HFFc6 (cell line): ENCODE measurements at places on chromosomes 6 and 20.
A peak's percentile ranks its signal among the peaks of the same experiment; 100 is the strongest.

- H3K4me1 ChIP-seq: no peaks in the 10 kb centered on the region
- no peak for DNase-seq
- H3K27me3 ChIP-seq: peaks cover 4% of the 10 kb centered on the region
- H3K4me3 ChIP-seq: no peak overlapping the region
- H3K27ac ChIP-seq: no peak overlapping the region
Observed at GRCh38 chr20:40638414-40638813, 50.6 kb downstream of the MAFB start.

GRCh38 chr6:90212274-90212673 is 84.4 kb downstream of the BACH2 start:
- DNase-seq: no peak
- H3K4me3 ChIP-seq: no peak overlapping the region
- H3K27ac ChIP-seq: no peak overlapping the region
- H3K36me3 ChIP-seq: no peaks in the 10 kb centered on the region
- H3K4me1 ChIP-seq: no peaks in the 10 kb centered on the region
- peaks cover 7% of the 10 kb centered on the region for H3K27me3 ChIP-seq

GRCh38 chr6:147950623-147950987 is 392.0 kb upstream of the SASH1 start:
- no peak overlapping the region for H3K27ac ChIP-seq
- H3K27me3 ChIP-seq: no peaks in the 10 kb centered on the region
- H3K4me3 ChIP-seq: no peak overlapping the region

DNA sequence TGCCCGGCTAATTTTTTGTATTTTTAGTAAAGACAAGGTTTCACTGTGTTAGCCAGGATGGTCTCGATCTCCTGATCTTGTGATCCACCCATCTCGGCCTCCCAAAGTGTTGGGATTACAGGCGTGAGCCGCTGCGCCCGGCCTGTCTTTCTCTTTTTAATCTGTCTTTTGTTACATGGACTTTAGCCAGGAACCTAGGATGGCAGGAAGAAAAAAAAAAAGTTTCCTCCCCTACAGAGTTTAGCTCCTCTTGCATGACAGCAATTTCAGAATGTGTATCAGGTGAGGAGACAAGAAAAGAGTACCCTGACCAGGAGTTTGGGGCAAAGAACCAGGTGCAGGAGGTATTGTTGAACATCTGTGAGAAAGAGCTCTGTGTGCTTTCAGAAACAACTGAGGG is 21.4 kb upstream of the TXLNB start:
- H3K27me3 ChIP-seq: peaks cover 3% of the 10 kb centered on the region; the same call in 1 of the 2 replicates
- DNase-seq: no peak
- H3K27ac ChIP-seq: no peak overlapping the region

DNA sequence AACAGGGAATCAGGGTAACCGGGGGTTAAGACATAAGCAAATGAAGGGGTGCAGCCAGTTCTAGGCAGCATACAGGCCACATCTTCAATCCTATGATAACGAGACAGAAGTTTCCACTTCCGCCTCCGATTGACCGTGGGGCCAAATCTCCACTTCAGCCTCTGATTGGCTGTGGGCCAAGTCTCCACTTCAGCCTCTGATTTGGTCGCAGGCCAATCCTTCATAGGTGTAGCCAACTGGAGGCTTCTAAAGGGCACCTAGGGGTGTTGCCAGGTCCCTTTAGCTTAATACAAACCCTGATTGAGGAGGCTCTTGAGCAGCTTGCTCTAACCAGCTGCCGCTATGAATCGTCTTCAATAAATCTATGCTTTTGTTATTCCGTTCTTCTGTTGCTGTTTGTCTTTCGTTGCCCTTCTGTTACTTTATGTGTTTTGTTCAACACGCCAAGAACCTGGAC is 2.1 kb upstream of the ERGIC3 start:
- no peak for DNase-seq
- no peak overlapping the region for H3K4me3 ChIP-seq
- peaks cover 11% of the 10 kb centered on the region for H3K36me3 ChIP-seq
- H3K27me3 ChIP-seq: no peaks in the 10 kb centered on the region; the same call in 1 of the 2 replicates
- H3K27ac ChIP-seq: no peak overlapping the region
- peaks cover 25% of the 10 kb centered on the region for H3K4me1 ChIP-seq

- peak overlapping the region; percentile 82 for H3K27ac ChIP-seq
- no peaks in the 10 kb centered on the region; the same call in 1 of the 2 replicates for H3K27me3 ChIP-seq
- peak; percentile 26 for DNase-seq
- peaks cover 21% of the 10 kb centered on the region for H3K36me3 ChIP-seq
- peaks cover 48% of the 10 kb centered on the region for H3K4me1 ChIP-seq
Observed at GRCh38 chr6:131060311-131060710, 2.7 kb downstream of the EPB41L2 start.

DNA sequence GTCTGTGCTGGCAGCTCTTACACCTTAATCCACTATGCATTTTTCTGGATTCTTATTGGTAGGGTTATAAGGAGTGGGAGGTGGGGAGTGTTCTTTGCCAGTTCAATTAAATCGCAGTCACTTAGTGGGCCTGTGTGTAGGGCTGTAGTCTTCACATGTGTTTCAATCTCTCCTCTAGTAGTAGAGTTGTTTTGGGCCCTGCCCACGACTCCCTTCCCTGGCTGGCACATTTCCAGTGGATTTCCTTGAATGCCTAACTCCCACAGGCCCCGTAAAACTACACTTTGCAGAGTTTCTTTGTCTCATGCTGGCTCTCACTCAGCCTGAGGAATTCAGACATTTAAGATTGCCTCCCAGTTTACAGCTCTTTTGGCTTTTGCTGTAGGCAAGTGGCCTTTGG is 414.0 kb upstream of the OPRM1 start:
- H3K27ac ChIP-seq: no peak overlapping the region
- DNase-seq: no peak
- no peaks in the 10 kb centered on the region; the same call in 1 of the 2 replicates for H3K27me3 ChIP-seq
- H3K4me3 ChIP-seq: no peak overlapping the region
- no peaks in the 10 kb centered on the region for H3K4me1 ChIP-seq
- H3K36me3 ChIP-seq: no peaks in the 10 kb centered on the region

- H3K36me3 ChIP-seq: no peaks in the 10 kb centered on the region
- peak within 1 kb of the TSS; percentile 82 for H3K4me3 ChIP-seq
- H3K27ac ChIP-seq: no peak within 1 kb of the TSS
- peaks cover 32% of the 10 kb centered on the region for H3K4me1 ChIP-seq
Observed at GRCh38 chr6:127518710-127519468, at the start of gene MTCL3. Gene MTCL3, minus strand, starts transcription at chr6:127519335.

- no peaks in the 10 kb centered on the region; the same call in 1 of the 2 replicates for H3K36me3 ChIP-seq
- peaks cover 12% of the 10 kb centered on the region for H3K4me1 ChIP-seq
- H3K27ac ChIP-seq: no peak overlapping the region
- no peaks in the 10 kb centered on the region; the same call in 1 of the 2 replicates for H3K27me3 ChIP-seq
- DNase-seq: peak; percentile 34
- H3K4me3 ChIP-seq: no peak overlapping the region
Observed at GRCh38 chr6:130065609-130066156, 47.3 kb downstream of the L3MBTL3 start.

DNA sequence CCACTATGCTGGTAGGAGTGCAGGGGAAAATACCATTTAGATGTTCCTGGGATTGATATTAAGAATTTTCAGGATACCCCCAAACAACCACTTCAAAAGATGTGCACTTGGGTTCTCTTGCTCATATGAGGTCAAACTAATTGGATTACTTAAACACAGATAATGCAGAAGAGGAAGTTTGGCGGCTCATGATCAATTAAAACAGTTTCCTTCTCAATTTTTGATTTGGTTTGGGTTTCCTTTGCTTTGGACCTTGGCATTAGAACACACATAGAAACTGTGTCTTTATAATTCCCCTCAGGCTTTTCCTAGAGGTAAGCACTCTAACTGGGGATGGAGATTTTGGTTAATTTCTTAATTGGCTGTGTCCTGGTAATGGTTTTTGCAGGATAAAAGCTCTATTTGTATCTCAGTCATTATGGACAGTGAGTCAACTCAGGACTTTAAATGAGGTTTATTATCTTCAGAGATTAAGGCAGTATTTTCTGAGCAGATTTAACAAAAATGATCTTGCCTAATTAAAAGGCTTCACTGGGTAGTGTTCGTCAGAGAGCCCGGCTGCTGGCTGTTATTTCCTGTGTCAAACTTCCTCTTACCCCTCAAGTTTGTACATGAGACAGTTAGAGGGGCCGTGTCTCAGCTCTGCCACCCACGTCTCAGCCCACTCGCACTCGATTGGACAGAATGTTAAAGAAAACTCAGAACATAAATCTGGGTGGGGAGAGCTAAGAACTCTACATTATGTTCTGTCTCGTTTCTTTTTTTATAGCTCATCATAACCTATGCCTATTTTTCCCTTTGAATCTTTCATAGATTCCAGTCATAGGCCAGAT is 50.3 kb upstream of the PREP start:
- no peak overlapping the region for H3K27ac ChIP-seq
- H3K4me1 ChIP-seq: peaks cover 2% of the 10 kb centered on the region
- no peak overlapping the region for H3K4me3 ChIP-seq
- H3K27me3 ChIP-seq: no peaks in the 10 kb centered on the region; the same call in none of the 2 replicates
- DNase-seq: no peak

- H3K27me3 ChIP-seq: no peaks in the 10 kb centered on the region
- H3K4me3 ChIP-seq: no peak overlapping the region
- H3K4me1 ChIP-seq: peaks cover 16% of the 10 kb centered on the region
- H3K27ac ChIP-seq: no peak overlapping the region
- H3K36me3 ChIP-seq: peaks cover 16% of the 10 kb centered on the region; the same call in 1 of the 2 replicates
Observed at GRCh38 chr6:136656121-136656520, 105.9 kb upstream of the MAP7 start.

DNA sequence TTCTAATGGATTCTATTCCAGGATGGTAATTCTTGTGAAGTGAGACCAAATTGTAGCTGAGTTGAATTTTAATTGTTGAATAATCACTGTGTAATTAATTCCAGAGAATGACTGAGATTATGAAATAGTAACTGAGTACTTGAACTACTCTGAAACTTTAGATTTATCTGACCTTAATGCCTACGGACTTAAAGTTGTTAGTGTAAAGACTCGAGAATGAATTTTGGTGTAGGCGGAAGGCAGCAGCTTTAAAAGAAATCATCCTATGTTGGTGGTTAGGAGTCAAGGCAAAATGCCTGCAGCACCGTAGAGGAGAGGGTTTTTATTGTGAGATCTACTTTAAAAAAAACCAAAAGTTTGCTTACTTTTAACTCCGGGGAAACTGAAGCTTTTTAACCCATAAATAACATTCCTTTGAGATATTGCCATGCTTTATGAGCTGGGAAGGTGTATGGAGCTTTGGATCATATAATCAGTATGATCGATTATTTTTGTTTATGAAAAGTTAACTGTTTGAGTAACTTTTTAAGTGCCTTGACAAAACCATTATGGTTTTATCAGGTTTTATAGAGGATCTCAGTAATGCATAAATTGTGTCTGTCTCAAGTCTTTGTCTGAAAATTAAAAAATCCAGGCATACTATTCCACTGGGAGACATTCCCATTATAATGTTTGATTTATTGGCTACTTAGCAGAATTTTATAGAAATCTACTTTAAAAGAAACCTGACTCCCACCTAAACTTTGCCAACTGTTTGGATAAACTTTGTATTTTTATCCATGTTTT is 46.1 kb downstream of the MYO6 start:
- H3K27ac ChIP-seq: peak overlapping the region; percentile 32; the same call in 1 of the 2 replicates
- peak overlapping the region; percentile 49; the same call in 1 of the 2 replicates for H3K4me3 ChIP-seq
- no peaks in the 10 kb centered on the region; the same call in 1 of the 2 replicates for H3K27me3 ChIP-seq
- H3K4me1 ChIP-seq: peaks cover 22% of the 10 kb centered on the region
- no peak for DNase-seq

DNA sequence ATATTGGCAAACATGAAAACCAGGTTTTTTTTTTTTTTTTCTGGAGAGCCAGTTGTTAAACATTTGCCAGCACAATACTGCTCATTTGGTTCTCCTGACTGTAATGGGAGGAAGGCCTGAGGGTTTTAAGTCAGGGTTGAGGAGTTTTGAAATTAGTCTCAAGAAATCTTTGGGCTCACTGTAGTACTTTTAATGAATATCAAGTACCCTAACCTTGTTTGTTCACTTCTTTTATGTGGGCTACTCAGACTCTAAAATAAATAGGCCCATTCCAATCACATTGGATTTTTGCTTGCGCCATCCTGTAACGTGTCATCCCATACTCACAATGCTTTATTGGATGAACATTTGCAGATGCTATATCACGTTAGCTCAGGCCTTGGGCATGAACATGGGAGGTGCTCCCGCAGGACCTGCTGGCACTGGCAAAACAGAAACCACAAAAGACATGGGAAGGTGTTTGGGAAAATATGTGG is 146.9 kb downstream of the DNAH8 start:
- H3K4me1 ChIP-seq: no peaks in the 10 kb centered on the region
- H3K4me3 ChIP-seq: no peak overlapping the region
- DNase-seq: no peak
- no peaks in the 10 kb centered on the region for H3K36me3 ChIP-seq

DNA sequence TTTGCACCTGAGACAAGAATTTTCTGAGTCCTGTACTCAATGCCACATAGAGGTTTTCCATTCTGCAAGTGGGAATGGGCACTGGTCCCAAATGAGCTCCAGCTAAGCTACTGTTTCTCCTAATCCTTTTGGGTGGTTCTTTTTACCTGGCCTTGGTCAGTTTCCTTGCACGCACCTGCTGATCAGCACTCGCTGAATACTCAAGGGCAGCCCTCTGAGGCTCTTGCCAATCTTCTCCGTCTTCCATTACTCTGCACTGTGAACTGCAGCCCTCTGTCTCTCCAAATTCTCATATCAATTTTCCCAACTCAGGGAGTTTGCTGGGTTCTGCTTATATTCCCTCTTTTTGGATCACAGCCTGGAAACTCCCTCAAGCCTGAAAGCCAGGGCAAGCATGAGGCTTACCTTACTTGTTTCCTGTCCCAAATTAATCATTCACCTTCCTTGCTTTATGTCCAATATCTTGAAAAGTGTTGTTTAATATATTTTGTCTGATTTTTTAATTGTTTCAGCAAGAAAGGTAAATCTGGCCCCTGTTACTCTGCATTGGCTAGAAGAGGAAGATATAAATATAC is 138.0 kb upstream of the TBX18 start:
- no peak overlapping the region for H3K4me3 ChIP-seq
- H3K36me3 ChIP-seq: no peaks in the 10 kb centered on the region
- H3K27ac ChIP-seq: no peak overlapping the region
- H3K4me1 ChIP-seq: peaks cover 14% of the 10 kb centered on the region
- peaks cover 1% of the 10 kb centered on the region; the same call in 1 of the 2 replicates for H3K27me3 ChIP-seq

GRCh38 chr20:44583157-44583556 is 778 bp downstream of the PKIG start:
- H3K4me1 ChIP-seq: peaks cover 85% of the 10 kb centered on the region
- H3K4me3 ChIP-seq: peak overlapping the region; percentile 91
- H3K27ac ChIP-seq: peak overlapping the region; percentile 93
- H3K36me3 ChIP-seq: peaks cover 11% of the 10 kb centered on the region
- no peak for DNase-seq

DNA sequence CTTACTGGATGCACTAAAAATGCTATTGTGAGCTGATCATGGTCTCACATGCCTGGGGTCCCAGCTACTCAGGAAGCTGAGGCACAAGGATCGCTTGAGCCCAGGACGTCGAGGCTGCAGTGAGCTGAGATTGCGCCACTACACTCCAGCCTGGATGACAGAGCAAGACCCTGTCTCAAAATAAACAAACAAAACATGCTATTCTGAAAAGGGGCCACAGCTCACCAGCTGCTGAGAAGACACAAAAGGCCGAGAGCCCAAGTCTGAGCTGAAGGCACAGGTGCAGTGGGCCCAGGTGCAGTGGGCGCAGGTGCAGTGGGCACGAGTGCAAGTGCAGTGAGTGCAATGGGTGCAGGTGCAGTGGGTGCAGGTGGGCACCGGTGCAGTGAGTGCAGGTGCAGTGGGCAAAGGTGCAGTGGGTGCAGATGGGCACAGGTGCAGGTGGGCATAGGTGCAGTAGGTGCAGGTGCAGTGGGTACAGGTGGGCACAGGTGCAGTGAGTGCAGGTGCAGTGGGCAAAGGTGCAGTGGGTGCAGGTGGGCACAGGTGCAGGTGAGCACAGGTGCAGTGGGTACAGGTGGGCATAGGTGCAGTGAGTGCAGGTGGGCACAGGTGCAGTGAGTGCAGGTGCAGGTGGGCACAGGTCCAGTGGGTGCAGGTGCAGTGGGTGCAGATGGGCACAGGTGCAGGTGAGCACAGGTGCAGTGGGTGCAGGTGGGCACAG is 16.0 kb downstream of the ZBTB46 start:
- H3K4me3 ChIP-seq: no peak overlapping the region
- DNase-seq: no peak
- H3K27ac ChIP-seq: peak overlapping the region; percentile 60; the same call in 1 of the 2 replicates
- peaks cover 8% of the 10 kb centered on the region for H3K4me1 ChIP-seq
